ENCODE measurements at places on chromosomes 16 and 17. TPM values are rescaled to one million over a fixed set of nuclear protein-coding genes. Genes with fewer than 3 reads are reported as not detected.

Gene AANAT
- total RNA-seq = not detected

Gene MED31
- 16.9 TPM for total RNA-seq

Gene CCDC40
- 13.5 TPM for total RNA-seq

Gene TPSD1
- total RNA-seq = 0.69 TPM

Gene KCNG4
- not detected for total RNA-seq

Gene TBC1D3C
- not detected for total RNA-seq

Gene TMC7
- total RNA-seq = 1.4 TPM

Gene SGSH
- 64.8 TPM for total RNA-seq

Gene SMPD3
- 225 TPM for total RNA-seq

Gene C1QTNF1
- total RNA-seq = 45.3 TPM

Gene SMIM36
- total RNA-seq = not detected

Gene CALB2
- total RNA-seq = 0.81 TPM

Gene TP53TG3B
- total RNA-seq = not detected

Gene TEX19
- total RNA-seq = not detected

DNA sequence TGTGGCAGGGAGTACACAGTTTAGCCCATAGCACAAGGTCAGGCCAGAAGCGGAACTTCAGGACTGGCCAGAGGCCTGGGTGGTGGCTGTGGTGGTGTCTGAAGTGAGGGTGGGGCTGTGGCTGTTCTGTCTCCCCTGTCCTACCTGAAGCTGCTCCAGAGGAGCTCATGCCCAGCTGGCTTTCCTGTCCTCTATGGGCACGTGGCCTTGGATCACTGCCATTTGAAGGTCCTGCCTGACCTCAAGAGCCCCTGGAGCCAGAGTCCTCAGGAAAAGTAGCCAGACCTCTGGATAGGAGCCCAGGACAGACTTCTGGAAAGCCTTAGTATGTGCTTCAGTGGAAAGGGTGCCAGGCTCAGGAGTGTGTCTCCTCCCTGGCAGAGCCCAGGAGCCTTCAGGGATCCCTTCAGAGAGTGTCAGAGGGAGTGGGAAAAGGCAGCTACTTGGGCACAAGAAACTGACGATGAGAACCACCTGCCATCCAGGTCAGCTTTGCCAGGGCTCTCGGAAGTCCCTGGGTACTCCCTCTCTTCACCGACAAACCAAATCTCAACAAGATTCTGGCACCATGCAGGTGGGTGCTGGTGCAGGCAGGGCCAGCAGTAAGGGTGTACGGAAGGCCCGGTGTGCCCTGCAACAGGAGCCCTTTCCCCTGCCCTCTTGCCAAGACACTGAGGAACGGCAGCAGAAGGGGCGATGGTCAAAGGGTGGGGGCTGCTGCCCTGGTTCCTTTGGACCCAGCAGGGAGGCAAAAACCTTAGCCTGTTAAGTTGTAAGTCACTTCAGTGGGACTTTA is 153.7 kb downstream of the NTN1 start:
- DNase-seq = no peak

GRCh38 chr17:55814377-55814776 is 63.5 kb downstream of the PCTP start:
- peak; percentile 10 for DNase-seq

DNA sequence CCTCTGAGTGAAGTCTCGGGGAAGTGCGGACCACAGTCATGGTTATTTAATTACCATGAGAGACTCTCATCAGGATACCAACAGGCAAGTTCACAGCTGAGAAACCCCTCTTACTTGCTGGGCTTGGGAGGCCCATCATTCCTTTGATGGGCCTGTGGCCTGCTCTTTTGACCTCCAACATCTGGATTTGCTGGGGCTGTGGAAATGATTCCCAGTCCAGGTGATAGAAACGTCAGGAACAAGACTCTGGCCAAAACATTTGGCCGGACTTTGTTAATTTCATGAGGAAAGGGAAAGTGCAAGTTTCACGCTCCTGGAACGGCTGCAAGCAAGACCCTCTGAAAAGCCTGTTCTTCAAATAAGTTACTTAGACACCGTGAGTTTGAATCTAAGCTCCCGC is 42.5 kb downstream of the TMEM114 start:
- DNase-seq = no peak

- DNase-seq = no peak
Measured at GRCh38 chr17:12094336-12094735, 73.7 kb downstream of the MAP2K4 start.

- no peak for DNase-seq
Measured at GRCh38 chr16:25024900-25025299, 9.7 kb upstream of the ARHGAP17 start.

- DNase-seq = peak; percentile 45
Measured at GRCh38 chr16:20901436-20902112, 1.0 kb downstream of the LYRM1 start.

GRCh38 chr17:70336411-70336810 is 167.1 kb downstream of the KCNJ2 start:
- no peak for DNase-seq

DNA sequence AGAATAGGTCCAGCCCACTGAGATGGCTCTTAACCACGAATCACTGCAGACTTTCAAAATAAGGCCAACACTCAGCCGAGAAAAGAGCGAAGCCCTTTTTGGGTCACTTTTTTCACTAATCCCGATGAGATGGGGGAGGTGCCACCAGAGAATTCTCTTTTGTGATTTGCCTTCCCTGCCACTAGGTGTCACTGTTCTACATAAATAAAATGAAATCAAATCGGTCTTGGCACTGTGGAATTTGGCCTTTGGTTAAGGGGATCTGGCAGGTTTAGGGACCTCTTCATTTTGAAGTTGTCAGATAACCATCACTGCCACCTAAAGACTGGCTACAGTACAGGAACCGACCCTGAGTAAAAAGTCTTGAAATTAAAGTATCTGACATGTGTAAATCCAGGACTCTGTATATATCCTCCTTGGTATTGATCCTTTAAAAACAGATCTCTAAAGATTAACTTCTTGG is 147.0 kb downstream of the HS3ST4 start:
- DNase-seq = peak; percentile 17

GRCh38 chr17:5511401-5512225 is 25.2 kb downstream of the MIS12 start:
- DNase-seq = no peak

GRCh38 chr16:67820608-67821259 is 14.0 kb downstream of the TSNAXIP1 start:
- no peak for DNase-seq

DNA sequence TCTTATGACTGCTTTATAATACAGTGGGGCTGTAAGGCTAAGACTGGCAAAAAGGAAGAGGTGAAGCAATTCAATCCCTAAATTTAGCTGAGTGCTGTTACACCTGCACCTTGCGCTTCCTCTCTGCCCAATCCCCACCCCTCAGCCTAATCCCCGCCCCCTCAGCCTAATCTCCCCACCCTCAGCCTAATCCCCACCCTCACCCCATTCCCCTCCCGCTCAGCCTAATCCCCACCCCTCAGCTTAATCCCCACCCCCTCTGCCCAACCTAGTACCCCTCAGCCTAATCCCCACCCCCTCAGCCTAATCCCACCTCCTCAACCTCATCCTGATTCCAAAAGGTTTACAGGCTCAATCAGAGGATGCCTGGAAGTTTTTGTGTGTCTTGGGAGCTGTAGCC is 155.5 kb downstream of the PMP22 start:
- DNase-seq = no peak

DNA sequence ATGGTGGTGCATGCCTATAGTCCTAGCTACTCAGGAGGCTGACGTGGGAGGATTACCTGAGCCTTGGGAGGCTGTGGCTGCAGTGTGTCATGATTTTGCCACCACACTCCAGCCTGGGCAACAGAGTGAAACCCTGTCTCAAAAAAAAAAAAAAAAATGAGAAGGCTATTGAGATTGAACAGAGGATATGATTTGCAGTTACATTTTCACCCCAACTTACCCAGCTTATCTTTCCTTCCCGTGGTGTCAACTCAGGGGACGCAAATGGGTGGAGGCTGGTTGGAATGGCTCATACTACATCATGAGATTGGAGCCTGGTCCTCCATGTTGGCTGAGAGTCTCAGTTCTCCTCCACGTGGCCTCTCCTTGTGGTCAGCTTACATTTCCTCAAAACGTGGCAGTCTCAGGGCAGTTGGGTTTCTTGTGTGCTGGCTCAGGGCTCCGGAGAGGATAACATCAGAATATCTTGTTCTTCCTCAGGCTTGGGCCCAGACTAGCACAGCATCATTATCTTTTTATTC is 17.2 kb upstream of the NSMCE1 start:
- DNase-seq = peak; percentile 49

DNA sequence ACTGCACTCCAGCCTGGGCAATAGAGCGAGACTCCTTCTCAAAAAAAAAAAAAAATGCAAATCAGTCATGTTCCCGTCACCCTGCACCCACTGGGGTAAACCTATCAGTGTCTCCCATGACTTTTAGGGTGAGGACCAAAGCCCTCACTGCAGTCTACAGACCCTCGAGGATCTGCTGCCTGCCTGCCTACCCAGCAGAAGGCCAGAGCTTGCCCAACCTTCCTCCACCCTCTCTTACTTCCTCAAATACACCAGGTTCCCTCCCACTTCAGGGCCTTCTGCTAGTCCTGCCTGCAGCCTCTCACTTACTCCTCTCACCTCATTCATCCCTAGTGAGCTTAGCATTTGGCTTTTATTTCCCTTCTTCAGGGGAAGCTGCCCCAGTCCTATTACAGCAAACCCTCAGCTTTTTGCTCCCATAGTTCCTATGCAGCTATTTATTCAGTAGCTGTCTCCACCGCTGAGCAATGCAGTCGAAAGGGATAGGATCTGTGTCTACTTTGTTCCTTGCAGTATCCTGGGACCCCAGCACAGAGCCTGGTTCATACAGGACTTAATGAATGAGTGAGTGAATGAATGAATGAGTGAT is 17.8 kb upstream of the TOB1 start:
- DNase-seq = no peak

- DNase-seq = no peak
Measured at GRCh38 chr16:73025856-73026210, 22.1 kb downstream of the ZFHX3 start.

DNA sequence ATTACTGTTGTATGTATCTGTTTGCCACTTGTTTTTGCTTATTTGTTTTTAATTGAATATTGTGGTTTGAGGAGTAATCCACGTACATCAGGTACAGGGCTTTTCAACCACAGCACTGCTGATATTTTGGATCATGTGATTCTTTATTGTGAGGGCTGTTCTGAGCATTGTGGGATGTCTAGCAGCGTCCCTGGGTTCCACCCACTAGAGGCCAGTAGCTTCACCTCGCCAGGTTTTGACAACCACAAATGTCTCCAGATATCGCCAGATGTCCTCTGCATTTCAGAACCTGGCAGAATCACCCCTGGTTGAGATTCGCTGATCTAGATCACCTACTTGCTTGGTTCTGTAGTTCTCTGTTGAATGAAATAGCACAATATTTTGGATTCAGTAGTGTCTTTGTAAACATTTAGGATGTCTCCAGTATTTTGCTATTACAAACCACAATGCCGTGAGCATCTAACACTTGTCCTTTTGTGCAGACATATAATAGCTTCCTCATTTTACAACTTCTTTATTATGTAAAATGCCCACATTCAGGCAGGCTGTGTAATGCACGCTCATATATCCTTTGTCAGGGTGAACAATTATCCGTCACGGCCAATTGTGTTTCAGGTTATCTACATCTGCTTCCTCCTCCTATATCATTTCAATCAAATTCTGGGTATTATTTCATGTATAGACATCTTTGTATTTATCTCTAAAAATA is 380.3 kb downstream of the SNX29 start:
- no peak for DNase-seq

GRCh38 chr16:66036793-66037715 is 329.4 kb upstream of the CDH5 start:
- DNase-seq = no peak

- no peak for DNase-seq
Measured at GRCh38 chr17:59876107-59876506, 16.6 kb downstream of the TUBD1 start.

DNA sequence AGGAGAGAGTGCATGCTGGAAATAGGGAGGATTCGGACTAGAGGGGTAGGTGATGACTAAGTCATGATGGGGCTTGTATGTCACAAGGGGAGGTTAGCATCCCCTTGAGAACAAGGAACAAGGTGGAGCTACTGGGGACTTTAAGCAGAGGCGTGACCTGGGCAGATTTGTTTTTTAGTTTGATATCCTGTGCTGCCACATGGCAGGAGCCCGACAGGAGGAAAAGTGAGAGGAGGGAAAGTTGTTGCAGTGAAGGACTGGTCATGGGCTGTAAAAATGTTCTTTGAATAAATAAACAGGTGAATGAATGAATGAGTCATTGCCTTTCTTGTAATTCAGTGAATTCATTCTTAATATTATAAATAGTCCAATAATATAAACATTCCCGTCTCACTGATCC is 365.1 kb upstream of the CDH5 start:
- no peak for DNase-seq

GRCh38 chr16:79980650-79981521 is 380.3 kb upstream of the MAF start:
- no peak for DNase-seq

- DNase-seq = no peak
Measured at GRCh38 chr16:29154676-29155121, 169.8 kb downstream of the LAT start.

- DNase-seq = peak; percentile 89
Measured at GRCh38 chr17:4899341-4900230, at the start of gene C17orf107. Gene C17orf107 (plus strand): TSS chr17:4899536. CDS start chr17:4899763, 227 bp downstream.

DNA sequence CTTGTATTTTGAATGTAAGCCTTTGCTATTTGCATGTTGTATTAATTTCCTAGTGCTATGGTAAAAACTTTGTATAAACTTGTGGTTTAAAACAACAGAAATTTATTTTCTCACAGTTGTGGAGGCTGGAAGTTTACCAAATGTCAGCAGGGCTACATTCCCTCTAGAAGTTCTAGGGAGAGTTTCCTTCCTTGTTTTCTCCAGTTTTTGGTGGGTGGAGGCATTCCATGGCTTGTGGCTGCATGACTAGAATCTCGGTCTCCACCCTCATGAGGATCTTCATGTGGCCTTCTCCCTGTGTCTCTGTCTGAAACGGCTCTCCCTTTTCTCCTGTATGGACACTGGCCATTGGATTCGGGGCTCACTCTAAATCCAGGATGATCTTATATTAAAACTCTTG is 482.2 kb upstream of the GOT2 start:
- no peak for DNase-seq

DNA sequence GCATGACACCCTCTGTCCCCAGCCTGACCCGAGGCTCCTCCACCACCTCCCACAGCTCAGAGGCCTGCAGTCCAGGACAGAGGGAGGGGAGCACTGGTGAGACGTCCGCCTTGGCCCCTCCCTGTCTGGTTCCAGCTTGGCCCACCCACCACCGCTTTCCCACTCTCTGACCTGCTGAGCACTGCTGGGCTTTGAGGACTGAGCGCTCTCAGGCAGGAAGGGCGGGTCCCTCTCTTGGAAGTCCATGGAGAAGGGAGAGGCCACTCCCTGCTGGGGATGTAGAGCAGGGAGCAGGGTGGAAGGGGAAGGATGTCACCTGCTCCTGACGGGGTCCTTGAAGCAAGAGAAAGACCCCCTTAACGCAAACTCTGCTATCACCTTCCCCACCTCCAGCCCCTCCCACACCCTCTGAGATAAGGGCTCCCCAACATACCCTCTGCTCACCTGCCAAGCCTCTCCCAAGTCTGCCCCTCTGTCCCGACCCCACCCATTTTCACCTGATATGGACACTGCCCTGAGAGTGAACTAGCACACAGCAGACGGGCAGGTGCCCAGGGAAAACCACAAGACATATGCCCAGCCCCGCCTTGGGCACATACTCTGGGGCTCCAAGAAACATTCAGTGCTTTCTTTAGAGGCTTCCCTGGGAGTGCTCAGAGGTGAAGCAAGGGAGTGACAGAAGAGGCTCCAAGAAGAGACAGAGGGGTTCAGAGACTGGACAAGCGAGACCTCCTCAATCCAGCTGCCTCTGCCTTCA is 1.4 kb downstream of the OSBPL7 start:
- no peak for DNase-seq

All from mucosa of gallbladder (tissue), 1 donor.